Stimulated activated CD4-positive, alpha-beta T cell treated with anti-CD3 and anti-CD28 coated beads, Interleukin-12 subunit alpha, Interleukin-12 subunit beta, amount 100 ng/mL, for 4 hours (primary cell): ENCODE measurements at places on chromosomes 2 and 18.
A peak's percentile ranks its signal among the peaks of the same experiment; 100 is the strongest.

DNA sequence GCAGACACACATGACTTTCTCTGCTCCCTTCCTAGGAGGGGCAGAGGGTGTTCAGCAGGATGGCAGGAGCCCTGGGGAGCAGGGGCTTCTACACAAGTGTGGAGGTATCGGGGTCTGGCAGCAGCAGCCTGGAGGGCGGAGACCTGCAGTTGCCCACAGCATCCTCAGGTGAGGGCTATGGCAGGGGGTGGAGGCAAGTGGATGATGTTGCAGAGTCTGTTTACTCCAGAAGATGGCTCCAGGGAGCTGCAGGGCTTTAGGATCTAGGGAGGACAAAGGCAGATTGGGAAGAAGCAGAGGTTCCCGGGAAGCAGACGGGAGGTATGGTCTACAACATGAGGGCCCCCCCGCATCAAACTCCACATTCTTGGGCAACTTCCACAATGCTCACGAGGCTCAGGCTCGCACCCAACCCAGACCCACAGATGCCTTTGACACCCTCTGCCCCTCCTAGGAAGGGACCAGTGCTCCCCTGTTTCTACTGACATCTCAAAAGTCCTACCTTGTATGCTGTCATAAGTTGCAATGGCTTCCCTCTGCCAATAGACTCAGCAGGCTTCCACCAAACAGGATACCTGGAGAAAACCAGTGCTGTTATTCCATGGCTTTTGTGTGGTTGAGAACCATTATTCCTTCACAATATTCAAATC is 12.0 kb upstream of the ATP6V1C2 start:
- no peak for DNase-seq

GRCh38 chr2:204545861-204546735 is 823 bp downstream of the PARD3B start:
- peak; percentile 1 for DNase-seq

DNA sequence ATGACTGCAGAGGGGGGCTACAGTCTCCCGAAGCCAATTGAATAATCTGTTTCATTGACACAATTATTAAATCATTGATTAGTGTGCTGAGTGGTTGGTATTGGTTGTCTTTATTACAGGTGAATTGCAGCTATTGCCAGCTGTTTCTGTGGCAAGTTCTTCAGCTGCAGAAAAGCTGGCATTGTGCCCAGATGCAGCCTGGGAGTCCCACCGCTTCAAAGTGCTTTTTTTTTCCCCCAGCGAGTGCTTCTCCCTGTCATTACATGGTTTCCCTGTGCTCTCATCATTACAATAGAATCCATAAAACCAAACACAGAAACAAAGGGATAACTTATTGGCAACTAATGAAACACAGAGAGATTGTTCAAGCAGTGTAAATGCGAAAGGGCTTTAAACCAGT is 164.7 kb downstream of the GRB14 start:
- DNase-seq, result no peak

DNA sequence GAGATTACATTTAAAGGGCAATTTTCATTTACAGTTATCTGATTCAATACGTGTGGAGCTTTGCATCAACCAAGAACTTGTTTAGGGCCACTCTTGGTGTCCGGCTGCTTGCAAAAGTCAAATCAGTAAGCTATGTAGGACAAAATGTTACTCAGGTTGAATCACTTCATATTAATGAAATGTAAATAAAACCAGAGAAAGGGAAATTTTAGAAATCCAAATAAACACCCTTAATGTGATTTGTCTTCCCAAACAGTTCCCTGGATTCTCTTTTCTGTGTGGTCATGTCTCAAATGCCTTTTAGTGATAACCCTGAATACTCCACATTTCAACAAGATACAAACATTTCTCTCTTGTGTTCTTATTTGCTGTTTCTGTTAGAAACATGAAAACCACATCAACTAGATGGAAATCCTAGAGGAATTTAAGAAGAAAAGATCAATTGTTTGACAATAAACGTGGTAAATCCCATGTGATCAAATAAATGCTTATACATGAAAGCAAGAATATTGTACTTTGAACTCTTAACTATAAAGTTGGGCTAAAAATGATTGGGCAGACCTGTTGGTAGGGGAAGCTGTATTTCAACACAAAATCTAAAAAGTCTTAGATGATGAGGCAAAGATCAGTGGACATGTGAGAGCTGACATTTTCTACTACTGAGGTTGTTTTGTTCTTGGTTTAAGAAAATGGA is 101.3 kb downstream of the CDC42EP3 start:
- DNase-seq, result no peak

DNA sequence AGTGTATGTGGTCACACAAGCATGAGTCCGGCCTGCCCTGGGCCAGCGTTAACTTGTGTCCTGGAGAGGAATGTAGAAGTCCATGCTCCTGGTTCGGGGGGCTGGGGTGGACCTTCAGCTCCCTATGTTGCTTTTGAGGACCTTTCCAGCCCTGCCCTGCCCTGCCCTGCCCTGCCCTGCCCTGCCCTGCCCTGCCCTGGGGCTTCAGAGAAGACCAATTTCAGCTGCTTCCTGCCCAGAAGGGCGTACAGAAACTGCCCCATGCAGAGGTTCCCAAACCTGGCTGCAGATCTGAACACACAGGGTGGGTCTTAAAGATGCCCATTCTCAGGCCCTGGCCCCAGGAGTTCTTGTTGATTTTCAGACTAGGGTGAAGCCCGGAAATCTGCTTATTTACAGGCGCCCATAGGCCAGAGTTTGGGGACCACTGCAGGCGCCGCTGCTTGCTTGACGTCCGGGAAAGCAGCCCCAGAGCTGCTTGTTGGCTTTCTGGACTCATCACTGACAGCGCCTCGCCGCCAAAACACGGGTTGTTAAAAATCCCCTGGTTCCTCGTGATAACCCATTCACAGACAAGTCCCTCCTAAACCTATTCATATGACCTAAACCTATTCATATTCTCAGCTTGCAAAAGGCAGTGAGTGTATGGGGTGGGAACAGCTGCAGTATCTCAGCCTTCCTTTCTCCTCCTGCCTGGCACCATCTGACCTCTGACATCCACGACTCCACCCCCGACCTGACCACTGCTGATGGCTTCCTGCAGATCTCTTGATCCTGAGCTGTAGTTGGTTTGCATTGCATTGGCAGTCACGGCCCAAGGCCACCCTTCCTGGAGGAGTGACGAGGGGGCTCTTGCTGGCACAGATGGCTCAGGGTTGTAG is 198.3 kb downstream of the GLI2 start:
- no peak for DNase-seq

GRCh38 chr2:207655000-207655399 is 29.8 kb upstream of the METTL21A start:
- no peak for DNase-seq
